ENCODE measurements at places on chromosomes 2 and 18.
A peak's percentile ranks its signal among the peaks of the same experiment; 100 is the strongest.

DNA sequence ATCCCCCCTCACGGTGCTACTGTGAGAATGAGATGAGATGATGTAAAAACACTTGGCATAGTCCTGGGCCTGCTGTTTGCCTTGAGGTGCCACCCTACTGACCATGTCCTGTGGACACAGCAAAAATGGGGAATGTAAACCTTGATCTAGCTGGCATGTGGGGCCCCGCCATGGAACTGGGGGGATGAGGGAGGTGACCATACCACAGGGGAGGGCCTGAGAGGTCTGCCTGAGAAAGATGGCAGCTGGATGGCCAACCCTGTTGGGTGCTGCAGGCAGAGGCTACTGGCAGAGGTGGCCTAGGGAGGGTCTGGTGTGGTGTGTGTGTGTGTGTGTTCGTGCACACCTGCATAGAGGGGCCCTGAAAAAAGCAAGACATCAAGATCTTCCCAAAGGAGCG, 777 bp downstream of the HAAO start:
- no peak for DNase-seq

- DNase-seq: no peak
Measured at GRCh38 chr18:36311026-36311570, 13.6 kb downstream of the FHOD3 start.

DNA sequence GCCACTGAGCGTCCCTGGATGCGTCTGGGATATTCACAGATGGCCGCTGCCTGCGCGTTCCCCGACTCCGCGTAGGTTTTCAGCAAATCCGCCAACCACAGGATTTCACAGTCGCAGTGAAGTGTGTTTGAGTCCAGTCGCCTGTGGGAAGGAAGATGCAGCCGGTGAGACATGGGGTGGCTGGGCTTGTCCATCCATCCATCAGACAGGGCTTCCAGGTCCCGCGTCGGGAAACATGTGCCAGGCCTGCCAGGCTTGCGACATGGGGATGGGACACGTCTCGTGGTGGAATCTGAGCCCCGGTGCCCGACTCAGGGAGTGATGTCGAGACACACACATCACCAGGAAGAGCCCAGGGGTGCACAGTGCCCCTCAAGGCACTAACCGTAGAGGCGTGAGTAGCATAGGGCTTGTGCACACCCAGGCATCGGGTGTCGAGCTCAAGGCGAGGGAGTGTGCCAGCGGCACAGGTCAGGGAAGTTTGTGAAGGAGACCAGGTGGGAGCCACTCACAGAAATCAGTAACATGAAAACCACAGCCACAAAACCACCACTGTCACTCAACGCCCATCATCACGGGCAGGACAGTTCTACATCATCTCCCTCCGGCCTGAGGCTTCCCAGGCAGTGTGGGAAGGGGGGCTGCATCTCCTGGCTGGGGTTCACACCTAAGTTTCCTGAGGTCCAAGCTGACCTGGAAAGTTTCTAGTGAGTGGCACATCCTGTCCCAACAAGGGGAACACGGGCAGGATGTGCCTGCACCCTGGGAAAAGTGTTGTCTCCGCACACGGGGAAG, 63.9 kb downstream of the PXDN start:
- DNase-seq: no peak

DNA sequence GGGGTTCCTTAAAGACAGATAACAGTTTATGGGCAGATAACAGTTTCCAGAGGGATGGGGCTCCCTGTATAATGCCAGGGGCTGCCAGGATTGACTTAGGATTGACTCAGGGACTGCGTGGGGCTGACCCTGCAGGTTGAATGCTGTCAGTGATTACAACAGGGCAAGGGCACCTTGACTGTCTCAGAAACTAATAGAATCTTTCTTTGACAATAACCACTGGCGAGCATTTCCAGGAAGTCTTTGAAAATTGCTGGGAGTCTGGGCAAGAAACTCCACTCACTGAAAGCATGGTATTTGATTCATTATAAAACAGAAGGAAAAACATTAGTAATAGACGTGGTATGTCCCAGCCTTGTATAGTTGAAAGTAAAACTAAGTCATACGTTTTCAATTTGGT, 101.0 kb downstream of the GPD2 start:
- peak; percentile 32 for DNase-seq

DNA sequence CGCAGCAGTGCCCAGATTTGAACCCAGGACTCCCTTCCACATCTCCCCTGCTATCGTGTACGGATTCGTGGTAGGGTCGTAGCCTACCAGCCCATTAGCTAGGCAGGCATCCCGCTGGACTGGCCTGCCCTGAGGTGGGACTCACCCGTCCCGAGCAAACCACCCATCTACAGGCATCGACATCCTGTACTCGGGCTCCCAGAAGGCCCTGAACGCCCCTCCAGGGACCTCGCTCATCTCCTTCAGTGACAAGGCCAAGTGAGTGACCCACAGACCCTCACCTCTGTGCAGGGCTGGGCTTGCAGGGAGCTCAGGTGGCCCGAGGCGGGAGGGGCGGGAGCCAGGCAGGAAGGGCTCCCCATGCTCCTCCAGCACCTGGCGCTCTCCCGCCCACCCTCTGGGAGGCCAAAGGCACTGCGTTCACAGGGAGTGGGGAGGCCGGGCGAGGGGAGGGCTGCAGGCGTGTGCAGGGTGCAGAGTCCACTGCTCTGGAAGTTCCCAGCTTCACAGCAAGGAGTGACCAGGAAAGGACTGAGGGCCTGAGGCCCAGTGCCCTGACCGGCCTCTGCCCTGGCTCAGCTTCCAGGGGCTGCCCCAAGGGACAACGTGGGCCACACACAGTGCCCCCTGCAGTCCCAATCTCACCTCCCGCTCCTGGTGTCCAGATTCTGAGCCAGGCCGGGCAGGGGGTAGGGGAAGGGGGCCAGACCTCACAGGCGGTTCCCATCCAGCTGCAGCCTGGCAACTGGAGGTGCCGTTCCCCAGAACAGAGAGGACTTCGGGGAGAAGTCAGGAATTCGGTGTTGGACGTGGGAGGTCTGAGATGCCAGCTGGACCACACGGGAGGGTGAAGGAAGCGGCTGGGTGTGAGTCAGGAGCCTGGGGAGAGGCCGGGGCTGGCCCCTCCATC, 5.4 kb downstream of the AGXT start:
- DNase-seq: no peak

DNA sequence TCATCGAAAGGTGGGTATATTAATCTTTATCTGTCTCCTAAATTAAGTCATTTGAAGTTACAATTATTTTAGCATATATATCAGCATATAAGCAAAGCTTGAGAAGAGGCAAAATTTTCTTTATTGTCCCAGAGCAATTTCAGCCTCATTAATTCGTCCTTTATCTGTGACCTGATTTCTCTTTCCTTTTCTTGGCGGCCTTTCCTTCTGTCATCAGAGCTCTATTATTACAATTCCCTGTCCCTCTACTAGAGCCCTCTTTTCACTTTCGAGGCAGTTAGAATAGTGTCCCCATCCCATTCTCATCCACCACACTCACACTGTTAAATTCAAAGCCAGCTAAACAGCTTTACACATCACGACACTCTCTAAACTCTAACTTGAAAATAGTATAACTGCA, 1293.2 kb upstream of the FAM98A start:
- no peak for DNase-seq

GRCh38 chr2:107808959-107809358, 17.7 kb upstream of the RGPD4 start:
- peak; percentile 26 for DNase-seq

GRCh38 chr18:50030146-50030545, 164.8 kb downstream of the MYO5B start:
- DNase-seq: no peak

All from globus pallidus (tissue), 1 donor.